ENCODE measurements at places on chromosomes 5 and 9.

GRCh38 chr9:98538626-98539031, 170.1 kb downstream of the GABBR2 start:
- DNase-seq: no peak

DNA sequence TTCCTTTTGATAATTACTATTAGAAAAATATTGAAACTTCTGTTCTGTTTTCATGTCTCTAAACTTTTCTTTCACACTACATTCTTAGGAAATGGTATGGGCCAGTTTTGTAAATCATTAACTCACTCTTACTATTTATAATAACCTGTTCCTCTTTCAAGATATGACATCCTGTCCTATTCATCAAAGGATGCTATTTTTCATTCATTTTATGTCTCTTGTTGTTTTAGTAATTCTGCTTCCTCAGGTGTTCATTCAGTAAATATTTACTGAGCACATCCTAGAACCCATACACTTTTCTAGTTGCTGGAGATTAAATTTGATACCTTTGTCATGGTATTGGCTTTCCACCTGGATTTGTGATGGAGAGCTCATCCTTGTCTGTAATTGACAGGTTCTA, 58.0 kb downstream of the GDA start:
- DNase-seq: peak; percentile 14

DNA sequence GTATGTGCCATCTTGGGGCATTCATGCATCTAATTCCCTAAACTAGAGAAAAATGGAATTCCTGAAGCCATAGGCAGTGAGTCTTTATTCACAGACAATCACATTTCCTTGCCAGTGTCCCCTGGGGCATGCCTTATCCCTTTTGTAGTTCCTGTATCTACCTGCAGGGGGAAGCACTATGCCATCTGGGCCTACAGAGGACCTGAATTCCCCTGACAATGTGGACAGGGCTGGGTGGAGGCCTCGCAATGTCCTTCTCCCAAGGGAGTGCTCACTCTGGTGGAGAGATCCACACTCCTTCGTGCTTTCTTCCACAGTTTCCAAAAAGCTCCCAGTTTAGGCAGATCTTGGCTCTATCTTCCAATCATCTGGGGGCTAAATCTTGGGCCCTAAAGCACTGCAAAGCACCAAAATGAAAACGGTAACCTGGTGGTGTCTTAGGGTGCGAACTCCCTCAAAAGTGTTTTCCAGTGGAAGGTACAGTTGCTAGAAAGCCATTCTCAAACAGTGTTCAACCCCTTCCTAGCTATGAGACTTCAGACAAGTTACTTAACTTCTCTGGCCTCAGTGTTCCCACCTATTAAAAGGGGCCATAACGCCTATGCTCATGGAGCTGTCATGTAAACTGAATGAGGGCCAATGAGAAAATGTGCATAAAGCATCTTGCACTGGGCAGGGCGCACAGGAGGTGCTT, 17.5 kb downstream of the WHRN start:
- DNase-seq: peak; percentile 67

DNA sequence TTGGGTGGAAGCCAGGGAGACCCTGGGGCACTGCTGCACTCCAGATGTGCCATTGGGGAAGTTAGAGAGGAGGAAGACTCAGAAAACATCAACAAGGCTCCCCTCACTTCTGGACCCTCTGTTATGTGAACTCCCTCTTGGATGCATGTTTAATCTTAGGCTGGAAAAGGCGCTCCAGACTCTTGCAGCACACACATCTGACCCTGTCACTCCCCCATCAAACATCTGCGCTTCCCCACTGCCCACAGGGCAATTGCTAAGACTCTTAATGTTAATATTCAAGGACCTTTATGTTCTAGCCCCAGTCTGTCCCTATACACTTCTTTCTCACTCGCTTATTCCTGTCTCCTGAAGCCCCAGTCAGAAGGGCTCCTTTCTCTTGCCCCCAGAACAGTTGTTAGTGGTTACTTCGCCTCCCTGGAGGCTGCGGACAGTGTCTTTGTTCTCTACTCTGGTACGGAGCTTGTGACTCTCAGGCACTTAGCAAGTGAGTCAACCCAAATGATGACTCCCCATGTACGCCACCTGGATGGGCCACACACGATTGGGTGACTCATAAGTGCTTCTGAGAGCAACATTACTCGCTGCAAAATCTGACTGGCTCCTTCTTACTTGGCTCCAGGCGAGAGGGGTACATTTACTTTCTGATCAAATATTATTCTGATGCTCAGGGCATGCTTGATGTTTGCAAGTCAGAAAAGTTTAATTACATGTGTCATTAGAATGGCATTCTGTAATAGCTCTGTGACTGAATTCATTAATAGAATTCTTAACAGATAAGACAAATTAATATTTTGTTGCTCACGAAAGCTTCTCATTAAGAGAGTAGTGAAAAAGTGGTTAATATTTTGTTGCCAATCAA, 193.6 kb downstream of the HSPA4 start:
- peak; percentile 70 for DNase-seq

Data from LoVo (cell line).